ENCODE measurements at places on chromosomes 7 and 10. TPM values are rescaled to one million over a fixed set of nuclear protein-coding genes. Genes with fewer than 3 reads are reported as not detected.

The ABCB4 gene
- 2.5 TPM for total RNA-seq

The LRRD1 gene
- 0.15 TPM for total RNA-seq

GRCh38 chr7:41037691-41038090 is 665.2 kb downstream of the INHBA start:
- no peaks in the 10 kb centered on the region for H3K27me3 ChIP-seq
- no peak overlapping the region for H3K27ac ChIP-seq
- no peak for DNase-seq
- H3K4me1 ChIP-seq = peaks cover 5% of the 10 kb centered on the region
- peaks cover 5% of the 10 kb centered on the region for H3K36me3 ChIP-seq

GRCh38 chr7:147771344-147771743 is 819.2 kb upstream of the C7orf33 start:
- H3K4me1 ChIP-seq = peaks cover 19% of the 10 kb centered on the region
- no peak for DNase-seq
- no peak overlapping the region for H3K4me3 ChIP-seq
- no peaks in the 10 kb centered on the region for H3K36me3 ChIP-seq
- peaks cover 5% of the 10 kb centered on the region for H3K27me3 ChIP-seq

DNA sequence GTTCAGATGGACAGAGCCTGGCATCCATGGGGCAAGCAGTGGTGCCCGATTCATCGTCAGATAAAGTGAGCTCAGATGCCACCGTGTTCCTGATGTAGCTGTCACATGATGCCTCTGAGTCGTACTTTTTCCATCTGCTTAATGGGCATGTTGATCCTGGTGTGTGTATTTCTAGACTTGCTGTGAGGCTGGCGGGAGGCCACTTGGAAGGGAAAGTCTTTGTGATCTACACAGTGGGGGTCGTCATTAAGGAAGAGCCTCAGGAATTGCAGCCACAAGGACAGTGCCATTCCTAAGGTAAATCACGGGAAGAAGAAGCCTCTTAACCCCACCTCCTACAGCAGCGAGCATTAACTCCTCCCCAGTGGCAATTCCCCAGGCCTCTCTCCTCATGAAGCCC is 63.0 kb downstream of the RGS10 start:
- H3K36me3 ChIP-seq = no peaks in the 10 kb centered on the region
- no peak overlapping the region for H3K4me3 ChIP-seq
- peaks cover 19% of the 10 kb centered on the region for H3K4me1 ChIP-seq
- peak overlapping the region; percentile 18 for H3K27ac ChIP-seq
- peaks cover 6% of the 10 kb centered on the region for H3K27me3 ChIP-seq
- DNase-seq = no peak

DNA sequence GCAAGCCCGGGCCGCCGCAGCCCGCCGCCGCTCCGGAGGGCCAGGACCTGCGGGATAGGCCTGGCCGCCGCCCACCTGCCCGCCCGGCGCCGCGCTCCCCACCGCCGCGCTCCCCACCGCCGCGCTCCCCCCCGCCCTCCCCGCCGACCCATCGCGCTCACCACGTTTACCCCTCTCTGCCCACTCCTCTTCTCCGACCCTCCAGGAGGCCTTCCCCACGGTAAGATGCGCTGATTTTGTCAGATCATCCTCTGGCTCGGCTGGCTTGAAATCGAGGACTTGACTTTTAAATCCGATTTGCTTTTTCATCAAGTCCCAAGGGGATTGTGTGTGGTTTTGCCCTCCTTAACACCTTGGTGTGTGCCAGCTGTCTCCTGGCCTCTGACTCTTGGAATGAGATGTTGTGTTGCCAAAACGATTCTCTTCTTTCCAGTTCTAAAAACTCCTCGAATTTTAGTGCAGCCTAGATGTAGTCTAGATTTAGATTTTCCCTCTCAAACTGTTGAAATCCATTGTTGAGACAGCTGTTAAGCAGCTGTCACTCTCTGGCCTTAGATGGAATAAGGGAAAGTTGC is 738 bp downstream of the POM121 start:
- peaks cover 11% of the 10 kb centered on the region for H3K27me3 ChIP-seq
- no peaks in the 10 kb centered on the region for H3K36me3 ChIP-seq
- H3K4me3 ChIP-seq = peak overlapping the region; percentile 91
- peaks cover 10% of the 10 kb centered on the region for H3K4me1 ChIP-seq

The FXYD4 gene
- not detected for total RNA-seq

DNA sequence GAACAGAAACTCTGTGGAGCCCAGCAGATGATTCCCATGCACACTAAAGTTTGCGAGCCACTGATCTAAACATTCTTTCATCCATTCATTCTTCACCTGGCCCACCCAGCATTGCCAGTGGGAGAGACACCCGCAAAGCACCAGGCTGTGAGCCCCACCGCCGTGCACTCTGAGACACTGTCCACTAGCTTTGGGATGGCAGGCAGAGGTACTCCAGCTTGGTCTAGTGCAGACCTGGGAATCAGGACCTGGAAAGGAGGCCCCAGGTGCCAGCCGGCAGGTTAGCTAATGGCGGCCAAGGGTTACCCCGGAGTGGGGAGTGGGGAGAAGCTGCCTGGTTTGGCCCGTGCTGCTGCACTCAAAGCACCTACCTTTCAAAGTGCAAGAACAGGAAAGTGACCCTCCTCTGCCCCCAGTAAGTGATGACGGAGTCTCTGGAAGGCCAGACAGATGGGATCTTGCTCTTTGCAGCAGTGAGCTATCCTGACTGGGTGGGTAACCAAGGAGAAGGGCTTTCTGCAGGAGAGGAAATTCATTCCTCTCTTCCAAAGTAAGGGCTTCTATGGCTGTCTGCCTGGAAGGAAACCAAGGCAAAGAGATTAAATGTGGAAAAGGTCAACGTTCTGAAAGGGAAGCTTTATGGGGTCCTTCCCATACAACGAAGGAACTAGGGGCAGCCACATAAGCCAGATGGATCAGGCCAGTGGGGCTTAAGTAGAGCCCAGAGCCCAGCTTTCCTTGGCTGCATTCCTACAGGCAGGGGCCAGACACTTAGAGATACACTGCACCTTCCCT is 74.2 kb upstream of the LRRC4 start:
- peaks cover 11% of the 10 kb centered on the region for H3K27me3 ChIP-seq
- H3K27ac ChIP-seq = no peak overlapping the region
- DNase-seq = no peak
- peaks cover 9% of the 10 kb centered on the region for H3K4me1 ChIP-seq

GRCh38 chr7:69047151-69047754 is 551.0 kb upstream of the AUTS2 start:
- peaks cover 6% of the 10 kb centered on the region for H3K27me3 ChIP-seq
- peaks cover 16% of the 10 kb centered on the region for H3K4me1 ChIP-seq
- peak overlapping the region; percentile 59 for H3K4me3 ChIP-seq
- peaks cover 12% of the 10 kb centered on the region for H3K36me3 ChIP-seq

The SEMA3E gene
- 0.96 TPM for total RNA-seq

The SLC13A1 gene
- not detected for total RNA-seq

The ADCK2 gene
- total RNA-seq = 9.1 TPM

GRCh38 chr10:104268405-104268712 is 625 bp upstream of the GSTO2 start:
- H3K4me3 ChIP-seq = peak overlapping the region; percentile 88
- H3K36me3 ChIP-seq = no peaks in the 10 kb centered on the region
- H3K27ac ChIP-seq = peak overlapping the region; percentile 68
- peaks cover 2% of the 10 kb centered on the region for H3K27me3 ChIP-seq
- H3K4me1 ChIP-seq = peaks cover 4% of the 10 kb centered on the region

DNA sequence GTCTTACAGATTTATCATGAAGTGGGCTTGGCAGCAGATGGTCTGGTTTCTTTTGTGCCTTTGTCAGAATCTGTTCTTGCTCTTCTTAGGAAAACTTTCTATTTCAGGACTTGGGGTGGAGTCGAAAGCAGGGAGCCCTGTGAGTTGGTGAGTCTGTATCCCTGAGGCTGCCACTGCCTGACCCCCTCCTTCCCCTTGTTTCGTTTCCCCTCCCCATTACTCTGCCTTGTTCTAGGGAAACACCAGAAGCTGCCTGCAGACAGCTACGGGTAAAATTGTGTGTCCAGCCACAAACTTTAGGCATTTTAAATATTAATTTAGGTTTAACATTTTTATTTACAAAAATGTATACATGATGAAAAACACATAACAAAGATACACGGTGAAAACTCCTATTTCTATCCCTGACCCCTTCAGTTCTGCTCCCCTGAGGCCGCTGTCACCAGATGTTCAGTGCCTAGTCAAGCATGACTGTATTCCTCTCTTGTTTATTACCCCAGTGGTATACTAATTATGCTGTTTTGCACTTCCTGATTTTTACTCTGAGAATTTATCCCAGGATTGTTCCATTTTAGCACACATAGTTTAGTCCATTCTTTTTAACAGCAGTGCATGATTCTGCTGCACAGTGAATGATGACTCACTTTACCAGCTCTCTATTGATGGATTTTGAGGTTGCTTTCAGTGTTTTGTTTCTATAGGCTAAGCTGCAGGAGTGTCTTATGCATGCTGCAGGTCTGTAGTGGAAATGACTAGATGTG is 9.1 kb downstream of the TSPAN14 start:
- DNase-seq = peak; percentile 64
- no peaks in the 10 kb centered on the region for H3K36me3 ChIP-seq
- peak overlapping the region; percentile 68 for H3K4me3 ChIP-seq
- H3K27me3 ChIP-seq = peaks cover 10% of the 10 kb centered on the region
- H3K27ac ChIP-seq = peak overlapping the region; percentile 92

The ZRANB1 gene
- 28.9 TPM for total RNA-seq

The CTBP2 gene
- total RNA-seq = 174 TPM

DNA sequence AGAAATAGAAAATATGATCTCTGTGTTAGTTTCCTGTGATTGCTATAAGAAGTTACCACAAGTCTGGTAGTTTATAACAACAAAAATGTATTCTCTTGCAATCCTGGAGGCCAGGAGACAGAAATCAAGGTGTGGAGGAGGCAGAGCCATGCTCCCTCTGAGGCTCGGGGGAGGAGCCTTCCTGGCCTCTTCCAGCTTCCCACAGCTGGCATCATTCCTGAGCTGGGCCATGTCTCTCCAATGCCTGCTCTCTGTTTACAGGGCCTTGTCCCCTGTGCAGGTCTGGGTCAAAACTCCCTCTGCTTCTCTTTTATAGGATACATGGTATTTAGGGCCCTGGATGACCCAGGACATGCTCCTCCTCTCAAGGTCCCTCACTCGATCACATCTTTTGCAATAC is 81.3 kb upstream of the RET start:
- no peaks in the 10 kb centered on the region for H3K27me3 ChIP-seq
- H3K4me3 ChIP-seq = no peak overlapping the region
- no peak overlapping the region for H3K27ac ChIP-seq
- no peaks in the 10 kb centered on the region for H3K4me1 ChIP-seq
- no peak for DNase-seq

- H3K27ac ChIP-seq = no peak overlapping the region
- no peaks in the 10 kb centered on the region for H3K27me3 ChIP-seq
- no peaks in the 10 kb centered on the region for H3K36me3 ChIP-seq
- H3K4me1 ChIP-seq = peaks cover 2% of the 10 kb centered on the region
These were observed 23.6 kb upstream of the ITGB8 start for GRCh38 chr7:20307119-20307518.

DNA sequence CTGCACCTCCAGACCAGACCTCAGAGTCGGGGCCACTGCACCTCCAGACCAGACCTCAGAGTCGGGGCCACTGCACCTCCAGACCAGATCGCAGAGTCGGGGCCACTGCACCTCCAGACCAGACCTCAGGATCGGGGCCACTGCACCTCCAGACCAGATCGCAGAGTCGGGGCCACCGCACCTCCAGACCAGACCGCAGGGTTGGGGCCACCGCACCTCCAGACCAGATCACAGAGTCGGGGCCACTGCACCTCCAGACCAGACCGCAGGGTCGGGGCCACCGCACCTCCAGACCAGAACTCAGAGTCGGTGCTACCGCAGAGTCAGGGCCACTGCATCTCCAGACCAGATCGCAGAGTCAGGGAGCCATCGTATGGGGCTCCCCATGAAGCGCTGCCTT is 105.9 kb downstream of the ACTR3B start:
- peaks cover 6% of the 10 kb centered on the region for H3K36me3 ChIP-seq
- H3K27ac ChIP-seq = no peak overlapping the region
- DNase-seq = no peak
- no peaks in the 10 kb centered on the region for H3K4me1 ChIP-seq

The CHST15 gene
- total RNA-seq = 2.4 TPM

DNA sequence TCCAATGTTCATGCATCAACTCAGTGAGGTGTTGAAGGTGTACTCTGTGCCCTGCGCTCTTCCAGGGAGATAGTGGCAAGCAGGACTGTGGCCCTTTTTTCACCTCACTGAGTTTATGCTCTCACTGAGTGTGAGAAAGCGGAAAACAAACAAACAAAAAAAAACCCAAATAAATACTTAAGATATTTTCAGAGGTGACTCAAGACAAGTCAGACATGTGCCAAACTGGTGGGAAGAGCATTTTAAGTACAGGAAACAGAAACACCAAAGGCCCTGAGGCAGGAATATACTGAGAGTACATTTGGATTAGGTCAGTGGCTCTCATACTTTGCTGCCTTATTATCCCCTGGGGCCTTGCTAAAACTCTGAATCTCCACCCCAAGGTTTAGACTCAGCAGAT is 111.9 kb upstream of the IGFBP3 start:
- no peaks in the 10 kb centered on the region for H3K4me1 ChIP-seq
- no peak for DNase-seq
- no peak overlapping the region for H3K4me3 ChIP-seq

The C10orf67 gene
- not detected for total RNA-seq

GRCh38 chr10:78640796-78641636 is 427.8 kb upstream of the ZMIZ1 start:
- peaks cover 11% of the 10 kb centered on the region for H3K36me3 ChIP-seq
- H3K4me1 ChIP-seq = peaks cover 5% of the 10 kb centered on the region
- H3K27ac ChIP-seq = no peak overlapping the region
- no peak overlapping the region for H3K4me3 ChIP-seq

DNA sequence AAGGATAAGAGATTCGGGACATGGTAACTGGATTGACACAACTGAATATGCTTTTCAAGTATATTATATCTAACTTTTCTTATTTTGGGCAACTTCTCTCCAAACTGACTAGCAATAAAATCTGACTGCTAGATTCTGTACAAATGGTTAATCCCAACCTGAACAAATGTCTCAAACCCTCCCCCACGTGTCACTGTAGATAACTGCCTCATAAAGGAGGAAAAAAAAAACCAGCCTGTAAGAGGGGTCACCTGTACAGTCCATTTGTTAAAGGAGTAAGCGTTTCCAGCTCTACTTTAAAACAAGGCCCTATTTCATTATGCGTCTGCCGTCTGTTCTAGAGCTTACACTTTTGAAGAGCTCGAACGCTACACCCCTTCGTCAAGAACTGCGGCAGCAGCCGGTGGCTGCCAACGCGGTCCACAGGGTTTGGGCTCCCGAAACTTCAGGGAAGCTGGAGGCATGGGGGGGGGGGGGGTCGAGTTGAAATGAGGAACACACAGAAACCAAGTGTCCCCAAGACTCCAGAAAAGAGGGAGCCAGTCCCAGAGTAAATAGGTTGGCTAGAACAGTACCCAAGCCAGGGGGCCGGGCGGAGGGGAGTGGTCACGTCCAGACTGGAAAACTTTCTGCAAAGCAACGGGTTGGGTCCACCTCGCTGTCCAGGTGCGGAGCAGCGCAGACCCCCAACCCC is 492 bp downstream of the COG5 start:
- no peaks in the 10 kb centered on the region for H3K36me3 ChIP-seq
- H3K4me1 ChIP-seq = peaks cover 4% of the 10 kb centered on the region
- peak overlapping the region; percentile 41 for H3K27ac ChIP-seq
- peak overlapping the region; percentile 89 for H3K4me3 ChIP-seq
- peaks cover 3% of the 10 kb centered on the region for H3K27me3 ChIP-seq
